ENCODE measurements at places on chromosomes 4 and X. TPM values are rescaled to one million over a fixed set of nuclear protein-coding genes. Genes with fewer than 3 reads are reported as not detected.
A peak's percentile ranks its signal among the peaks of the same experiment; 100 is the strongest.

DNA sequence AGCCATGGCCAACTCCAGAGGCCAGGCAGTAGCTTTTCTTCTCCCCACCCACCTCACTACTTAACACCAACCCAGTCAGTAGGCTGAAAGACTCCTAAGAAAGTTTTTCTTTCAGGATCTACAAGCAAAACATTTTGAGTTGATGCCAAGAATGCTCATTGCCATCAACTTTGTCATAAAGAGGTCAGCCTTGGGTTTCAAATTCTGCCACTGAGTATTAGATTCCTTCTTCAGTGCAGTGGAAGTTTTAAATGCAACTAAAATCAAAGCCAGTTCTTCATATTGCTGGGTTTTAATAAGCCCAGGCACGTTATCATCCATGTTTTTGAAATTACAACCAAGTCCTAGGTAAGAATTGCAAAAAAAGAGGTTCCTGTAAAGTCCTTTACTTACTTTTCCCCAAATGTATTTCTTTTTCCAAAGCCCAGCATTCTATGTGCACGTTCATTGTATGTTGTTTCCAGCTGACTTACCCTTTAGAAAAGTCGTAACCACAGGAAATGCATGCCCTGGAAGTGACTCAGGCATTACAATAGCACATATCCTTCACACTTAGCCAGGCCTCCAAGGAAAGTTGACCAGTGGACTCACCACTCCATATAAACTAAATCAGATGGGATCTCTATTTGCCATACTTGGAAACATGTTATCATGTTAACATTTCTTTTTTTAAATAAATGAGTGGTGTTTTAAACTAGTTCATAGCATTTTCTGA is 229.9 kb downstream of the SOX3 start:
- peaks cover 26% of the 10 kb centered on the region for H3K4me1 ChIP-seq
- peak overlapping the region; percentile 53 for H3K27ac ChIP-seq
- H3K36me3 ChIP-seq = peaks cover 9% of the 10 kb centered on the region
- DNase-seq = no peak

DNA sequence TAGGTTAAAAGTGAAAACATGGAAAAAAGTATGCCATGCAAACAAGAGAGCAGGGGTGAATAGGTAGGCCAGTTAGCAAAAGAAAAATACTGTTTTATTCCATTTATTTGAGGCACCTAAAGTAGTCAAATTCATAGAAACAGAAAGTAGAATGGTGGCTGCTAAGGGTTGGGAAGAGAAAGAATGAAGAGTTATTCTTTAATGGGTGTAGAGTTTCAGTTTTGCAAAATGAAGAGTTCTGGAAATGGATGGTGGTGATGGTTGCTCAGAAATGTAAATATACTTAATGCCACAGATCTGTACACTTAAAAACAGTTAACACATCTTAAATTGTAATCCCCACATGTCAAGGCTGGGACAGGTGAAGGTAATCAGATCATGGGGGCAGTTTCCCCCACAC is 29.7 kb downstream of the PARM1 start:
- no peak overlapping the region for H3K27ac ChIP-seq
- peaks cover 9% of the 10 kb centered on the region for H3K36me3 ChIP-seq
- DNase-seq = no peak
- H3K4me1 ChIP-seq = peaks cover 5% of the 10 kb centered on the region
- H3K4me3 ChIP-seq = no peak overlapping the region

GRCh38 chrX:10159145-10159468 is 2.3 kb downstream of the CLCN4 start:
- H3K27me3 ChIP-seq = no peaks in the 10 kb centered on the region
- H3K36me3 ChIP-seq = no peaks in the 10 kb centered on the region
- peaks cover 31% of the 10 kb centered on the region for H3K4me1 ChIP-seq
- H3K4me3 ChIP-seq = peak overlapping the region; percentile 52

DNA sequence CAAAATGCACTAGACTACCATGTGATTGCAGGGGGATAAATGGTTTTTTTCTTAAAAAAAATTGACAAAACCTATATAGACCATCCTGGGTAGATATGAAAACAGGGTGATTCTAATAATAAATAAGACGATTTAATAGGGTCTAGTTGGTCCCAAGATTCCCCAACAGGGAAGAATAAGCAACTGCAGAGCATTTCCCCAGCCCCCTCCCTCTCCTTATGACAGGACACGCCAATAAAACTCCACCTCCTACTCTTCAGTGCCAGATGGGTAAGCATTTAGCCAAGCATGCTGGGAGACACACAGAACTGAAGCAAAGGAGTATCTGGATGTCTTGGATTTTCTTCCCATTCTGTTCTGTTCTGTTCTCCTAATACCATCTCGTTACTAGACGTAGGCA is at the start of gene BRS3:
Gene BRS3, plus strand, starts transcription at position 301 of the 400 bp plus-strand sequence. CDS start 168 bp downstream, outside the sequence.
- DNase-seq = no peak
- no peaks in the 10 kb centered on the region for H3K4me1 ChIP-seq
- no peak within 1 kb of the TSS for H3K27ac ChIP-seq
- H3K27me3 ChIP-seq = peaks cover 27% of the 10 kb centered on the region
- H3K4me3 ChIP-seq = no peak within 1 kb of the TSS

GRCh38 chr4:166140951-166141350 is 267.9 kb downstream of the TLL1 start:
- no peaks in the 10 kb centered on the region for H3K4me1 ChIP-seq
- no peak overlapping the region for H3K4me3 ChIP-seq
- H3K27ac ChIP-seq = no peak overlapping the region
- no peaks in the 10 kb centered on the region for H3K27me3 ChIP-seq

DNA sequence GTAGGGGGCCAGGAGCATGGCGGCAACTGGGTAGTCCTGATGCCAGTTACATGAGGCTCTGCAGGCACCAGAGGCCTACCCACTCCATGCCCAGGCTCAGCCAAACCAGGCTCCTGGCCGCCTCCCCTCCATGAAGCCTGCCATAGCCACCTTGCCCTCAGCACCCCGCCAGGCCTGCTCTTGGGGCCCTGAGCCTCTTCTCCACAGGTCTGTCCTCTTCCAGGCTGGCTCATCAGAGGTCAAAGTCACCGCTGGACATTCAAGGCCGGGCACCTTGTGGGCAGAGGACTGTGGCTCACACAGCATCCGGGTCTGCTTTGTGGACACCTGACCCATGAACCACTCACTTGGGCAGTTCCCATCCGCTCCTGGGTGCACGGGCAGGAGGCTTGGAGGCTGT is 60.0 kb upstream of the AFAP1 start:
- H3K27ac ChIP-seq = no peak overlapping the region
- no peak for DNase-seq
- no peaks in the 10 kb centered on the region for H3K36me3 ChIP-seq
- no peak overlapping the region for H3K4me3 ChIP-seq

DNA sequence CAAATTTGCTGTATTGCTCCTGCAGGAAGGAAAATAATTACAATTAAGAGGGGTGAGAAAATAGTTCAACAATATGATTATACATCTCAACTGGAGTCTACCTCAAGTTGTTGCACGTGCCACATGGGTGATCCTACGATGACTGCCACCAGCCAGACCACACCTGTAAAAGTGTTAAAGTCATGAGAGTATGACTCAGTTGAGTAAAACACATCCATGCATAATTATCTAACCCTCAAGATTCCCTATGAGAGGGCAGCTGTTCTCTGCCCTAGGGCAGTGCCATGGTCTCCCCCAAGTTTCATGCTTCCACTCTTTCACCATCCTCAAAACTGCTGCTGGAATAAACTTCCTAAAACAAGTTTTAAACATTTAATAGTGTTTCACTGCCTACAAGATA is 44.1 kb downstream of the QRFPR start:
- H3K27ac ChIP-seq = no peak overlapping the region
- DNase-seq = no peak
- H3K36me3 ChIP-seq = no peaks in the 10 kb centered on the region
- H3K4me3 ChIP-seq = no peak overlapping the region

DNA sequence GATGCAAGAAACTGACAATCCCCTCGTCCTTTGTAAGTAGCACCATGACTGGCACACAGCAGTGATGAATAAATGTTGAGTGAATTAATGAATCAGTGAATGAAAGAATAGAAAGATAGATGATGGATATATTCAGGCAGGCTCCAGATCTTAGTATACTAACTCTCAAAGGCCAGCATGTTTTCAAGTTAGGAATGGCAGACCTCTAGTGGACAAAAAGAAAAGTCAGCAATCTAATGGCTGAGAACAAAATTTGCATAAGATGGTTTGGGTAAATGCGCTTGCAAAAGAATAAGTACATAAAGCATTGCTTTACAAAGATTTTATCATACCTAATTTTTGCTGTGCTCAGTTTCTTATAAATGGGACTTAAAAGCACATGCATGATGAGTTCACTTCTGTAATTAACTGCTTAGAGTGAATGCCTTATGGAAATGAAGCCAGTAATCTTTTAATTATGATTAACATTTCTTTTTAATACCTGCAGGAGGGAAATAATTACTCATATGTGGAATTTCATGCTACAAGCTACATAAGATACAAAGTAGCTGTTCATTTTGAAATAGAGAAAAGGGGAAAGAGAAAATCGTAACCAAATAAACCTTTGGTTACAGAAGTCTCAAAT is 126.9 kb upstream of the GPRIN3 start:
- no peak overlapping the region for H3K4me3 ChIP-seq
- H3K27ac ChIP-seq = no peak overlapping the region
- peaks cover 10% of the 10 kb centered on the region for H3K27me3 ChIP-seq
- no peak for DNase-seq
- H3K36me3 ChIP-seq = no peaks in the 10 kb centered on the region
- peaks cover 4% of the 10 kb centered on the region for H3K4me1 ChIP-seq

DNA sequence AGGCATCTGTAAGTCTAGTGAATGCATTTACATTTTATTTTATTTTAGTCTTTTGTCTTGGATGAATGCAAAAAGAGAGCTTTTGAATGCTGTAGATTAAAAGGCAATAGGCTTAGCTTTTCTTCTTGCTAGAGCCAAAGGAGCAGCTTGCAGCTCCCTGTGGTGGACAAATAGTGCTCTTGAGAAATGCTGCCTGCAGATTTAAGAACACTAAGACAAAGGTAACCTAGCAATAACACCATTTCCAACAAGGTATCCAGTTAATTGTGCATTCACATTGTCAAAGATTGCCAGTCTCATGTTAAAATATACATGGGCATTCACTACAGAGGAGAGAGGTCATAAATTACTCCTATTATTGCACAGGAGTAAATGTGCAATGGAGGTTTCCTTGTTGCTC is 859.2 kb upstream of the PRKX start:
- no peak overlapping the region for H3K27ac ChIP-seq
- H3K27me3 ChIP-seq = no peaks in the 10 kb centered on the region
- H3K36me3 ChIP-seq = no peaks in the 10 kb centered on the region

GRCh38 chr4:8387615-8388527 is 52.7 kb downstream of the ACOX3 start:
- H3K4me3 ChIP-seq = no peak overlapping the region
- peaks cover 9% of the 10 kb centered on the region for H3K4me1 ChIP-seq
- H3K27me3 ChIP-seq = no peaks in the 10 kb centered on the region
- no peak for DNase-seq
- H3K27ac ChIP-seq = 0 out of 2 replicates have a peak overlapping the region, but pooled peaks have one; percentile 65
- H3K36me3 ChIP-seq = no peaks in the 10 kb centered on the region

DNA sequence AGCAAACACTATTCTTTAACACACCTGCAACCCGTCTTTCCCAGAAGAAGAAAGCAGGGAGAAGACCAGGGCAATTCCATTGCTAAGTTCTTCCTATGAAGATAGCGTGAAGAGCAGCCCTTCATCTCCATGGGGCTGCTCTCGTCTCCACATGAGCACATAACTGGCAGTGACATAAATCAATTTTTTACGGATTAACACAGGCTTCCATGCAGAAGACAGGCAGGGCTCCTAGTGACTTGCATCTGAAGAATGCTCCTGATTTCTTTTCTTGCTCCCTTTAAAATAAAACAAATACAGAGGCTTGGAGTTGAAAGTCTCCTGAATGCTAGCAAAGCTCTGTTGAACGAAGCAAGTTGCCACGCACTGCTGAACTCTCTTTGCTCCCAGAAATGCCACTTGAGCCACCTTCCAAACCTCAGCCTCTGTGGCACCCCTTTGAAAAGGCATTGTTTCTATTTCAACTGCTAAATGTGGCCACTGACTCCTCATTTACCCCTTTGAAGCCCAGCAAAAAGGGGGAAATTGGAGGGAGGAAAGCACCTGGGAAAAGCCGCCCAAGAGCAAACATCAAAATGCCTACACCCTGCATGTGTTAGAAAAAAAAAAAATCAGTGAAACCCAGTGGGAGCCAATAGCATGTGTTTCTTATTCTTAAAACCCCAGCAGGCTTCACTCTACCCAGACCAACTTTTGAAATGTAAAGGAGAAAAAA is 383.7 kb downstream of the IDS start:
- peaks cover 16% of the 10 kb centered on the region for H3K4me1 ChIP-seq
- DNase-seq = no peak
- no peaks in the 10 kb centered on the region for H3K36me3 ChIP-seq
- H3K27ac ChIP-seq = no peak overlapping the region
- no peaks in the 10 kb centered on the region for H3K27me3 ChIP-seq

GRCh38 chrX:9656277-9656676 is 109.4 kb downstream of the GPR143 start:
- DNase-seq = no peak
- peaks cover 4% of the 10 kb centered on the region for H3K4me1 ChIP-seq
- H3K4me3 ChIP-seq = no peak overlapping the region
- H3K27ac ChIP-seq = no peak overlapping the region
- H3K36me3 ChIP-seq = no peaks in the 10 kb centered on the region

GRCh38 chr4:158850800-158851644 is 82.2 kb downstream of the FNIP2 start:
- no peak overlapping the region for H3K27ac ChIP-seq
- DNase-seq = no peak
- H3K4me3 ChIP-seq = no peak overlapping the region
- no peaks in the 10 kb centered on the region for H3K27me3 ChIP-seq
- H3K4me1 ChIP-seq = peaks cover 18% of the 10 kb centered on the region

- DNase-seq = no peak
- no peaks in the 10 kb centered on the region for H3K36me3 ChIP-seq
- H3K27ac ChIP-seq = no peak overlapping the region
- H3K27me3 ChIP-seq = no peaks in the 10 kb centered on the region
- peaks cover 63% of the 10 kb centered on the region for H3K4me1 ChIP-seq
- no peak overlapping the region for H3K4me3 ChIP-seq
Measured at GRCh38 chrX:2784026-2784425, 32.2 kb downstream of the XG start.

Gene SLC16A2
- total RNA-seq = 48.4 TPM

Gene ASB5
- 0.18 TPM for total RNA-seq

Gene ELMOD2
- total RNA-seq = 33.6 TPM

Gene SNX12
- total RNA-seq = 79.6 TPM

Gene NDUFB11
- total RNA-seq = 106 TPM

Gene C4orf36
- 0.73 TPM for total RNA-seq

Gene CFP
- 3.4 TPM for total RNA-seq

Measured in WTC11 (cell line).